ENCODE measurements at places on chromosomes 2 and 18.

- no peak for DNase-seq
Measured at GRCh38 chr18:25340762-25341161, 11.2 kb downstream of the ZNF521 start.

- no peak for DNase-seq
Measured at GRCh38 chr18:79139206-79139605, 70.0 kb downstream of the ATP9B start.

DNA sequence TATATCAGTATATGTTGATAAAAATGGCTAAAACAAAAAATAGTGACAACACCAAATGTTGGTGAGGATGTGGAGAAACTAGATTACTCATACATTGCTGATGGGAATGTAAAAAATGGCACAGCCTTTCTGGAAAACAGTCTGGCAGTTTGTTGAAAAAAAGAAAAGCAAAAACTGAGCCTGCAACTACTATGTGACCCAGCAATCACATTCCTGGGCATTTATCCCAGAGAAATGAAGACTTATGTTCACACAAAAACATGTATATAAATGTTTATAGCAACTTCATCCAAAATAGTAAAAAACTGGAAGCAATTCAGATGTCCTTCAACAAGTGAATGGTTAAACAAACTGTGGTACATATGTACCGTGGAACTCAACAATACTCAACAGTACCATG, 7.5 kb upstream of the KDSR start:
- DNase-seq, result no peak

- DNase-seq, result no peak
Measured at GRCh38 chr18:31831903-31832302, 71.2 kb upstream of the SLC25A52 start.

DNA sequence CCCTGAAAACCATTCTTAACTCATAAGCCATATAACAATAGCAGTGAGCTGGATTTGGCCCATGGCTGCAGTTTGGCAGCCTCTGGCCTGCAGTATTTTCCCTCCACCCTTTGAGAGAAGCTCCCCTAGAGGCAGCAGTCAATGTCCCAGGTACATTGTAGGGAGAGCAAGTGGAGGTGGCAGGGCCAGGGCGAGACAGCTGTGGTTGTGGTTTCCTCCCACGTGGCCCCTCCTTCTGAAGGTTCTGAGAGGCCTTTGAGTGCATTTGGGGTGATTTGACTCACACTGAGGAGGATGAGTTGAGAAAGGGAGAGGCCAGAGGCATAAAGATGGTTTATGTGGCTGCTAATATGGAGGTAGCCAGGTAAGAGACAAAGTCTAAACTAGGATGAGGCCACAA, 45.5 kb upstream of the LDAH start:
- DNase-seq, result no peak

GRCh38 chr2:55425431-55425831, 5.8 kb upstream of the CCDC88A start:
- DNase-seq, result peak; percentile 93

DNA sequence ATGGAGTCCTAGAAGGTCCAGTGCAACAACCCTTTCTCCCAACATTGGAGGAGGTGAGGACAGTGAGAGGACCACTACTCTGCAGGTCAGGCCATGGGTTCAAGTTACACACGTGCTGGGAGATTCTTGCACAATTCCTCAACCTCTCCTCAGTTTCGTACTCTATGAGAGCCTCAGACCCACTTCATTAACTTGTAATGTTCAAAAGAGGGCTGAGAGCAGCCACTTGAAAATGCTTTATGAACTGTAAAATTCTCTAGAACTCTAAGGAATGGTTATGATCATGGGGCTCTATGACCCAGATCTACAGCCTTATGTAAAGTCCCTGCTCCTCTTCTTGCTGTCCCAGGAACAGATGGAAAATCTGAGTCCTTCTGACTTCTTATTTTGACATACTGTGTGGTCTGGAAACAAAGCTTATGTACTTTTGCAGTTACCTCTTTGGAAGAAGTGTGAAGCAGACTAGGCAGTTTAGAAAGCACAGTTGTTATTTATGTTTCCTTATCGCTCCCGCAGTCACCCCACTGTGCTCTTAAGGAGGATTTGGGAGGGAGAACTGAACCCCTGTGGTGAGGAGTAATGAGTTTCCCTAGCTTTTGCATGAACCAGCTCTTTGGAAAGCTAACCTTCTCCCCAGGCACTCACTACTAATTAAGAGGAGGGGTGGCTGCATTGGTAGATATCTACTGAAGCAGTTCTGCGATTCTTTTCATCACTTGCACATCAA, 296.6 kb downstream of the LRRTM1 start:
- DNase-seq, result no peak

DNA sequence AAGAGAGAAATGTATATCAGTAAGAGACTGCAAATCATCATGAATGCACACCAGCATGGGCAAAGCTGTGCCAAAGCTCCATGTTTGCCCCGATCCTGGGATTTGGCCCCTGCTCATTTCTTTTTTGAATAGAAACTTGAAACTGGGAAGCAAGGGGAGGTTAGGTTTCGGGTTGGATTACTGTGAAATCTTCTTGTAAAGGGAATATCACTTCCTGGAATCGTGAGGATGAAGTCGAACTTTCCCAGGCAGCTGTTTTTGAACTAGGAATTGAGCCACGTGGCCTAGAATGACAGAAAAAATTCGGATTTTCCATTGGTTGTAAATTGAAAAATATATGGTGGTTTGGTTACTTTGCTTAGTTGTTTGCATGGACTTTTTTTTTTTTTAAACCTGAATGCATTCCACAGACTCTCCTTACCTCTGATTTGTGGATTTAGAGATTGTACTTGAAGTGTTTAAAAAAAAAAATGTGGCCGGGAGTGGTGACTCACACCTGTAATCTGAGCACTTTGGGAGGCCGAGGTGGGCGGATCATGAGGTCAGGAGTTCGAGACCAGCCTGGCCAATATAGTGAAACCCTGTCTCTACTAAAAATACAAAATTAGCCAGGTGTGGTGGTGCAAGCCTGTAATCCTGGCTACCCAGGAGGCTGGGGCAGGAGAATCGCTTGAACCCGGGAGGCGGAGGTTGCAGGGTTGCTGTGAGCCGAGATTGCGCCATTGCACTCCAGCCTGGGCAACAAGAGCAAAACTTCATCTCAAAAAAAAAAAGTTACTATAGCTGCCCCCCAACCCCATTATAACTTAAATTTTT, 32.1 kb downstream of the GRHL1 start:
- DNase-seq, result no peak

DNA sequence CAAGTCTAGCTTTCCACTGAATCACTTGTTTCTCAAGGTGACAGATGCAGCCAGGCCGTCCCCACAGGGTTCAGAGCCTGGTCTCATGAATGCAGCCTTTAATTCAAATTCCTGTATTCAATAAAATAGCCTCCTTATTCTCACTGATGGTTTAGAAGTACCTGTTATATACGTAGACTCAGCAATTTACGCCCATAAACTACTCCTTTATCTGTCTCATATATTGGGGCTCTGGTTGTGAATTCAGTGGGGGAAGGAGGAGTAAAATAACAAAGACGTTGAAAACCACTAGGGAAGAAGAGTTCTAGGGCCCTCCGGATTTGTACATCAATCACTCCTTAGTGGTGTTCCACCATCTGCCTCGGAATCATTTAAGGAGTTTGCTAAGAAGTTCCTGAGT, 1.7 kb downstream of the OBSL1 start:
- no peak for DNase-seq

- DNase-seq, result no peak
Measured at GRCh38 chr2:109403841-109404201, 209.9 kb downstream of the SEPTIN10 start.

DNA sequence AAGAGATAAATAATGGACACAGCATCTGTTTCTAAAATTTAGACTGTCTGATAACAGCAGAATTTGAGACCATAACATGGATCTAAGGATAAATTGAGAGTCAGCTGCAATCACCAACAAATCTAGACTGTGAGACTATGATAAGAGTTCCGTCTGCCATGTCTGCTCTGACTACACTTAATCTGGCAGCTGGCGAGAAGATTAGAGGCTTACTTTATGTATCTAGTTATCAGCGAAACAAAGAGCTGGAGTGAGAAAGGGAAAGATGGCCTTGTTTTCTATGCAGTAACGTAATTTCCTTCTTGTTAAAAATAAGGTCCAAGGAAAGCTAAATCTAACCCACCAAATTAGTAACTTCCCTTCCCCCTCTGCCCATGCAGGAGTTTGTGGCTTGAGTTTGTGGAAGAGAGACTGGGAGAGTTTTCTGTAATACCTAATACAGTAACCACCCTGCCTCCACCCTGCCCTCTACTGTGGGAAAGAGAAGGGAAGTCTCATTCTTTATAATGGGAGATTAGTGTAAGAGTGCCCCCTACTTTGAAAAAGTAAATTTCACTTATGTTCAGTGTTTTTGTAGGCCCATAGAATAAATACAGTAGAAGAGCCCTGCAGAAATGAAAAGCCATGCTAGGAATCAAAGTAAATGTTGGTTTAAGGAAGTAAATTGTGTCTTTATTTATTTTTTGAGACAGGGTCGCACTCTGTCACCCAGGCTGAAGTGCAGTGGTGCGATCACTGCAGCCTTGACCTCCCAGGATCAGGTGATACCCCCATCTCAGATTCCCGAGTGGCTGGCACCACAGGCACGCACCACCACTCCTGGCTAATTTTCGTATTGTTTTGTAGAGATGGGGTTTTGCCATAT, 27.5 kb downstream of the EML4 start:
- peak; percentile 66 for DNase-seq

- no peak for DNase-seq
Measured at GRCh38 chr2:182070736-182071135, 85.1 kb downstream of the PPP1R1C start.

GRCh38 chr2:37689751-37690150, 18.3 kb upstream of the CDC42EP3 start:
- DNase-seq, result no peak

GRCh38 chr2:220259662-220260061, 632.2 kb downstream of the SLC4A3 start:
- DNase-seq, result no peak

DNA sequence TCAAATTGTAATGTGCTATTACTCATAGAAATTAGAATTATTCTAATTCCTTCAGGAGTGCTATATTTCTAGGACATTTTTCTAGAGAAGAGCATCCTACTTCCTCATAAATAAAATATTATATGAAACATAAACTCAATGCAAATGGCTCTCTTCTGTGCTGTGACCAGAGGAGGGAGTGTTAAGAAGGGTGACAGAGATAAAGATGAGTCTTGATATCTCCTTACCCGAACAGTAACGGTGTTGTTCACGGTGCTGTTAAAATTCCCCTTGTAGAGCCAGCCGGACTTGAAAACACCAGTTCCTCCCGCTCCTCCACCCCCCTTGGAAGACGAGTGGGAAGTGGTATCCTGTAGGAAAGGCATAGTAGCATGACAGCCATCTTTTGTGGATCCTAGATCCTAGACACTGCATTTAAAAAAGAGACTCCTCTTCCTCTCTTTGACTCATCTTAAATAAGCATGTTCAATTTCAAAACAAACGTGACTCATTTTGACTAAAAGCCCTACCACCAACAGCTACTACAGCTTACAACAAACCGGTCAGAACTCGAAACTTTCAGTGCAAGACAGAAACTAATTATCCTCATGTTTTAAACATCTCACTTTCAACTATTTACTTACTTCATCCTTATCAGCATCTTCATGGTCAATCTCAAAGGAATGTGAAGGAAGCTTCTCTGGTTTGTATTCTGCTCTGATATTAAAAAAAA, 156.3 kb downstream of the DOCK10 start:
- DNase-seq, result peak; percentile 79

GRCh38 chr2:187422282-187422681, 25.8 kb downstream of the CALCRL start:
- DNase-seq, result no peak

- DNase-seq, result peak; percentile 20
Measured at GRCh38 chr2:124258140-124258880, 233.2 kb downstream of the CNTNAP5 start.

DNA sequence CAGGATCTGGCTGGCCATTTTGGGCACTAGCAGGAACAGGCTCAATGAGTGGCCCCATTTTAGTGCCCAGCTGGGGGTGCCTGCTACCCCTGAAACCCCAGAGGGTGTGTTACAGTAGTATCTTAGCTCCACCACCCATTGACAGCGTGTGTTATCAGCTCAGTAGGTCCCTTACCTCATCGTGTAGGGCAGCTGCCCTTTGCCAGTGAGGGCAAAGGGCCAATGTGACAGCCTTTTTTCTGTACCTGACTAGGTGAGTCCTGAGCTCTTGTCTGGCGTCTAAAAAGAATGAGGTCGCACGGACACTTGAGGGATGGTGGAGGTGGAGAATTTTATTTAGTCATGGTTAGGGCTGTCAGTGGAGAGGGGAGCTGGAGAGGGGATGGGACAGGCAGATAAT, 462.2 kb downstream of the PIK3C3 start:
- no peak for DNase-seq

DNA sequence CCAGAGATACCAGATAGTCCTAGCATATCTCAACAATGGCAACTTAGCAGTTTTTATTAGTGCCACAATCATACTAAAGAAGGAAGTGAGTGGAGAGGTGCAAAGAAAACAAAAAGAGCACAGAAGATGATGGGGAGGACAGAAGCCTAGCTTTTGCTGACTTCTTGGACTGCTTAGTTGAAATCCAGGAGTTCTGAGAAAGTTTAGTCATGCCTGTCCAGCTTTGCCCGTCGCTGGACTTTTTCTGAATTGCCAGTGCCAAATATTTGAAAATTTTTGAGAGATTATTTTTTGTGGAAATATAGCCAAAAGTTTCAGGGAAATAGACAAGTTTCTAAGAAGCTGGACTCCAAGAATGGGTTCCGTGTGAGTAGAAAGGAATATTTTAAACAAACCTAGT, 558.7 kb upstream of the TNP1 start:
- DNase-seq, result no peak

DNA sequence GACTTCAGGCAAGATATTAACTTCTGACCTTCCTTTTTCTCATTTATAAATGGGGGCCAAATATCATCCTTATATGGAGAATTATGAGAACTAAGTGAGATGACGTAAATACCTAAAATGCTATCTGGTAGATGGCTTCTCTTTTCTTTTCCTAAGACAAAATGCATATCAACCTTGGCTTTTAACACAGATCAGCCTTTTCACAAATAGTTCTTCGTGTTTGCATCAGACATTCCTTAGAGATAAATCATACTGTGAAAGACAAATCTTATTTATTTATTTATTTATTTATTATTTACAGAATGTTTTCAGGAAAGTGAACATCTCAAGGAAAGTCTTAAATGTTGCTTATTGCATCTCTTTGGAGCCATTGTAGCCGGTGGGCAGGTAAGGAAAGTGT, 62.8 kb downstream of the NBEAL1 start:
- DNase-seq, result peak; percentile 32

DNA sequence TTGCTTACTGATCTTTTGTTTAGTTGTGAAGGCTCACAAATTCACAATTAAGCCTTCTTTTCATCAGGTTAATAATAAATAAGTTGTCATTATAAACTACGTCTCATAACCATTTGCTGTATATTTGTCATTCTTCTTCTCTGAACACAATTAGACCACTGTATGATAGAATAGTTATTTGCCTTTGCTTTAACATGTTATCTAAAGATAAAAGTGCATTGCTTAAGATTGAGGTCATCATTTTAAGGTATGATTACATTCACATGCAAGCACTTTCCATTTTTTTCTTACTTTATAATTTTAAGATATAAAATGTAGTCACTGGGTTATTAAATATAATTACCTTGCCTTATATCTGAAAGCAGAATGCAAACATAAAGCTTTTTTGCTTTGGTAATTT, 80.1 kb upstream of the GLS start:
- no peak for DNase-seq

All from mesenchymal stem cell (in vitro differentiated cells and primary cell).